Suppressor macrophage treated with lipopolysaccharide for 1 hour (primary cell): ENCODE measurements at places on chromosomes 7 and 10.

DNA sequence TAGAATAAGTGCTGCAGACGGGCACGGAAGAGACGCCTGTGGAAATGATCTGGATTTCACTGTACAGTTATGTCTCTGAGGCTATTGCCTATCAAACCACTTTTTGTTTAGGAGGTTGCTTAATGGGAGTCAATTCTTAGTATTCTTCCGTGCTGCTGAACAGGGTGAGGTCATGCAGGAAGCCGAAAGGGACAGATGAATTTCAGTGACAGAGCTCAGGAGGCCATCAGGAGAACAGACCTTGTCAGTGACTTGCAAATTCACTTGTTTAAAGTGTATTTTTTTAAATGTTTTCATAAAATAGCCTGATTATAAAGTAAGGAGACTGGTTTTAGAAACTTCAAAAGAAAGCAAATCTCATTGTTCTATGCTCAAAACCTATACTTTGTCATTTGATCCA lies 58.9 kb downstream of the XRCC2 start:
- no peak for DNase-seq

- DNase-seq, result no peak
Measured at GRCh38 chr10:59068581-59069191, 107.8 kb upstream of the PHYHIPL start.

- DNase-seq, result no peak
Measured at GRCh38 chr10:118209215-118209614, 132.9 kb downstream of the FAM204A start.

DNA sequence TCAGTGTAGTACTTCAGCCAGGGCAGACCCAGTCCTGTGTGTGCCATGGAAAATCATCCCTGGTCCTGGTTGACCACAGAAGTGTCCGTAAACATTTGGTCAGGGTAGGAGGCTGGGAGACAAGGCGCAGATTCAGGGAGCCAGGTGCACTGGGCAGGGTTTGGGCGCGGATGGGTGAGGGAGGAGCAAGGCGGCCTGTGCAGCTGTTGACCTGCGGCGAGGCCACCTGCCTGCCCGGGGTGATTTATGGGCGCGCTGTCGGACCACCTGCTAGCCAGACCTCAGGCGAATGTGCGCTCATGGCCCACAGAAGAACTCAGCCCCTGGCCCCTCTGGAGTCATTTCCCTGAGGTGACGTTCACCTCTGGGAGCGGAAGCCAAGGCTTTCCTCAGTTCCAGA lies 6.6 kb downstream of the SFRP5 start:
- DNase-seq, result no peak

DNA sequence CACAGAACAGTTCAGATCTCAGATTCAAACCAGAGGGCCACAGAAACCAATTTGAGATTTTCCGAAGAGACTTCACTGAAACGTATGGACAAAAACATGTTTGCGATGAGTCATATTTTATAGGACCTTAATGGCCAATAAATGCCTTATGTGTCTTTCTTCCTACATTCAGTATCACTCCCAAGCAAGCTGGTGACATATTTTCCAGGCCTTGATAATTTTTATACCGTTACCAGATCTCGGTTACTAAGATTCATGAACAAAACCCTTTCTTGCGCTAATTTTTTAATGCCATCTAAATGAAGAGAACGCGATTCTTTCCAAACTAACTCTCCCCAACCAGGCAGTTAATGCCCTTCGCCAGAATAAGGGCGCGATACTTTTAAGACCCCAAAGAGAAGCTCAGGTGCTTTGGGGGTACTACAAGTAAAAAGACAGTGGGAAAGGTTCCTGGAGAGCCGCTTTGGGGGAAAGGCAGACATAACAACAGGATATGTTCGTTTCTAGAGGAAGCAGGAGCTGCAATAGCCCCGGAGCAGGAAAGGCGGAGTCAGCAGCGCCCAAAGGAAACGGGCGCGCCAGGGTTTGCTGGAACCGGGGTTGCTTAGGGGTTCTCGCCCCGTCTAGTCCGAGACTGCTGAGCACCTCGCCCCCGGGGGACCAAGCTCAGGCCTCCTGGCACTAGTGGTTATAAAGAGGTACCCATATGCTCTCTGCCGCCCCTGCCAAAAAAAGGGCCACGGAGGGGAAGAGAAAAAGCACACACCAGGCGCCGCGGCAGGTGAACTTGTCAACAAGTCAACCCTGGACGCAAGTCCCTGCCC lies 884 bp downstream of the ICA1 start:
- peak; percentile 66 for DNase-seq

DNA sequence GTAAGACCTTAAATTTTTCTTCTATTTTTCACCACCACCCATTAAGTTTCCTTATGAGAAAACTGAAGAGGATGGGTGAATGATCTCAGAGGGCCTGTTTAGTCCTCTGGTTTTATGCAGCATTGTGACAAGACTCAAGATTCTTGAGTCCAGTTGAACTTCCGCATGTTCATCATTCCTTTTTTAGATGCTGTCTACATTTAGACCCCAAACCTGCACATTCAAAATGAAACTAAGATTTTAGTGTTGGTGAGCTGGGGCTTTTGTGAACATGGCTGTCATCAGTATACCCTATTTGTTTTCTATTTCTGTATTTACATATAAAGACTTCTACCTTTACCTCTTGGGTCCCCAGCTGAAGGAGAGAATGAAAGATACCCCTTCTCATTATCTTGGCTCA lies 31.1 kb downstream of the NET1 start:
- DNase-seq, result no peak

- DNase-seq, result no peak
Measured at GRCh38 chr7:98051118-98051744, 55.4 kb upstream of the LMTK2 start.

DNA sequence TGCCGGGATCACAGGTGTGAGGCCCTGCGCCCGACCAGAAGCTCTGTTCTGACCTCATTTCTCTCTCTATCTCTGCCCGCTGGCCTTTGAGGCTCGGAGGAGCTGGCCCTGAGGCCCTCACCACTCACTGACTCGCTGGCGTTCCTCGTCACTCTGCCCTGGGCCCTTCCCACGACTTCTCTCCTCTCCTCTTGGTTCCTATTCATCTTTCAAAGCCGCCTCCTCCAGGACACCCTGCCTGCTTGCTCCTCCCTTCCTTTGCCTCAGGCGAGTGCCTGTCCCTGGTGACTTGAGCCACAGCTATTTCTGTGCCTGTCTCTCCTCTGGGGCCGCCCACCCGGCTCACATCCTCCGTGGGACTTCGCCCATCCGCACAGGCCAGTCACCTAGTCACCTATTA lies 17.3 kb upstream of the ADGRA1 start:
- DNase-seq, result no peak
